ENCODE measurements at places on chromosomes 1 and 21.
A peak's percentile ranks its signal among the peaks of the same experiment; 100 is the strongest.

DNA sequence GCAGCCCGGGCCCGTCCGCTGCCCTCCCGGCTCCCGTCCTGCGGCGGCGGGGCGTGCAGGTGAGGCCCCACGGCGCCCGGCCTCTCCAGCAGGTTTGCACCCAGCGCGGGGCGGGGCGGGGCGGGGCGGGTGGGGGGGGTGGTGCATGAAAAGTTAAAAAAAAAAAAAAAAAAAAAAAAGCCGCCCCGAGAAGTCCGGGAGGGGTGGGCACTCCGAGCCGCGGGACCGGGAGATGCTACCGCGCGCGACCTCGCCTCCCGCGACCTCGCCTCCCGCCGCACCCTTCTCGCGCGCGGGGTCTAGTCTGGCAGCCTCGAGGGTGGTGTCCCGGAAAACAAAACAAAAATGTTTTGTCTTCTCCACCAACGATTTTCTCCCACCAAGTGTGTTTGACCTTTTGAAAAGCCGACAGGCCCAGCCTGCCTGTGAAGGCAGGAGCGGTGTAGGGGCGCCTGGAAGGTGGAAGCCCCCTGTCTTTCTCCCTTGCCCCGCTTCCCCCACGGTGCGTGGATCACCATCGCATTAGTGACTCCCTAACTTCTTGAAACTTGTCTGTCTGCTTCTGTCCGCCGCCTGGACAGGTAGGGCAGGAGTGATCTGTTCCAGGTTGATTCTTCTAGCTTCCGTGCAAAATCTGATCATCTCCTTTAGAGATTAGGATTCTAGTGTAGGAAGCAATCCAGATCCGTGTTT, 569 bp downstream of the RCAN3 start:
- DNase-seq: no peak

- DNase-seq: no peak
These were observed 81.5 kb upstream of the DPYD start for GRCh38 chr1:98002288-98002687.

DNA sequence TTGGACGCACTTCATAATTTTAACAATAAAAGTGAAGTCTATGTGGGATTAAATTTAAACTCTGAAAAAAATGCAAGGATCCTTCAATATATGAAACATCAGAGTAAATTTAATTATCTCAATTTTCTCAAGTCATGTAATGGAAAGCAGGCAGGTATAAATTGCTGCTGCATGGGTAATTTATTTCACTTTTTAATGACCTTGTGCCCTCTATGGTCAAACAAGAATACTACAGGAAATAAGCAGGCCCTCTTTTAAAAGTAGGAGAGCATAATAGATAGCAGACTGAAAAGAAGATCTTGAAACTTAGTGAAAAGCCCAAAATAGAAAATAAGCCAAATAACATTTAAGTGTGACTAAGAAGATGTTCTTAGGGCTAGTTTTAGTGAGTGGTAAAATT, 22.9 kb downstream of the BCAS2 start:
- peak; percentile 6 for DNase-seq

GRCh38 chr1:87185077-87185476, 143.6 kb upstream of the LMO4 start:
- DNase-seq: no peak

GRCh38 chr1:247064304-247064703, 14.3 kb downstream of the ZNF670 start:
- no peak for DNase-seq

DNA sequence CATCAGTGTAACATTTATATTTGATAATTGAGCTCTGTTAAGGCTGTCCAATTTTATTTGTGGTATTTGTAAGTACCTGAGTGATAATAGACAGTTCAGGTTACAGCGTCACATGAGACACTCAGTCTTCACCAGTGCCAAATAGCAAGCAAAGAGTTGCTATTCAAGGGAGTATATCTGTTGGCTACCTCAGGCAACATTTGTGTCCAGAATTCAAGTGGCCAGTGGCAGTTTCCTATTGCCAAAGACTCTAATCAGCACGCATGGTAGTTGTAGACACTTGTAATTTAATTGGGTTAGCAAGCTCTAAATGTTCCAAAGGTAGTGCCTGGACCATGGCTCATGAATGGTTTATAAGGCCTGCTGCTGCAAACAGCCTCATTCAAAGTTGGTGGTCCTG, 1524.3 kb upstream of the B3GALT2 start:
- DNase-seq: no peak

DNA sequence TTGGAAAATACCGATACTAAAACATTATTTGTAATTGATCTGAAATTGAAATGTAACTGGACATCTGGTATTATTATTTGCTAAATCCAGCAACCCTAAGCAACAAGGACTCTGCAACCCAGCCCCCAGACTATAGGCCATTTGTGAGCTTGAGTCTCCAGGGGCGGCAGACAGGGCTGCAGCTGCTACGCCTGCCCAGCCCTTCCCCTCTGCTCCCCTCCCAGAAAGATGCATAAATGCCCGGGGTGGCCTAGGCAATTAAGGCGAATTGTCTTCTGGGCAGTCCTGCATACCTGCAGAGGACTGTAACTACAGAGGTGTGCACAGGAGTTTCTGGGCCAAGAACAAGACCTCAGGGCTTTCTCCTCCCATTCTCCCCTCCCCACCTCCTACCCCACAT, 41.2 kb upstream of the LBR start:
- no peak for DNase-seq

DNA sequence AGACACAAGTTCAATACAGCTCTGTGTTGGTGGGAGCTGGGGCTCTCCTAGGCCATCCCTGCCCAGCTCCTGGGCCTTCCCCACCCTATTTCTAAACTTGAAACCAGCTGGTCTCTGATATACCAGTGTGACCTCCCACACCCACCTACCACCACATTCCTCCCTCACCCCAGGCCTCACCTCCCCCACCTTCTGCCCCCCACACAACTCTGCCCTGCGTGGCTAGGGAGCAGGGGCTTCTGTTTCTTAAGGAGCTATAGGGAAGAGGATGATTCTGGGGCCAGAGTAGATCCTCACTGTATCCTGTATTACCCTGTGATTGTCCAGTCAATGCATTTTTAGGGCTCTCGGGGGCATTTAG, 16.5 kb downstream of the NES start:
- DNase-seq: no peak

DNA sequence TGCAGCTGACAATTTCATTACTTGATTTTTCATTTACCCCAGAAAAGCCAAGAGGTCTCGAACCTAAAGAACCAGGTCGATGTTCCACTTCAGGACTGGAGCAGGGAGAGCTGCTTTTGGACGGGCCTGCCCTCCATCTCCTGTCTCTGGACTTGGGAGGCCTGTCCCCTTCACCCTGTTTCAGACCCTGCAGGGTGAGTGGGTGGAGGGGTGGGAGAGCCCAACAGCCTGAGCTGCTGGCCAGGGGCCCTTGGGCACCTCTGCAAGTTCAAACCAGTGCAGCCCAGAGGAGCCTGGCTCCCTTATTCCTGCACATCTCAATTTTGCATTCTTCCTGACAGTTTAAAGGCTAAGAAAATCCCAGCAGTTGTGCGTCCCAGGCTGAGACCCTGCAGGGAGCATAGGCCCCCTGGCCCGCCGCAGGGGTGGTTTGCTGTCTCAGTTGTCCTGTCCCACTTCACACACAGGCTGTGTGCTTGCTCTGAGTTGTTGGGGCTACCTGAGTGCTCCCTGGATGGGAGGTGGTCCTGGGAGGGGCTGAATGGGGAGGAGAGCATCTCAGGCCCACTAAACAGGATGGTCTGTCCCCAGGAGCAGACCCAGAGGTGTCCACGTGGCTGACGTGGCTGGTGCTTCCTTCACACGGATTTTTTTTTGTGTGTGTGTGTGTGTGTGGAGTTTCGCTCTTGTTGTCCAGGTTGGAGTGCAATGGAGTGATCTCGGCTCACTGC, 443.7 kb downstream of the PTPRU start:
- DNase-seq: no peak

- no peak for DNase-seq
These were observed 193.8 kb downstream of the KIF26B start for GRCh38 chr1:245348626-245349025.

DNA sequence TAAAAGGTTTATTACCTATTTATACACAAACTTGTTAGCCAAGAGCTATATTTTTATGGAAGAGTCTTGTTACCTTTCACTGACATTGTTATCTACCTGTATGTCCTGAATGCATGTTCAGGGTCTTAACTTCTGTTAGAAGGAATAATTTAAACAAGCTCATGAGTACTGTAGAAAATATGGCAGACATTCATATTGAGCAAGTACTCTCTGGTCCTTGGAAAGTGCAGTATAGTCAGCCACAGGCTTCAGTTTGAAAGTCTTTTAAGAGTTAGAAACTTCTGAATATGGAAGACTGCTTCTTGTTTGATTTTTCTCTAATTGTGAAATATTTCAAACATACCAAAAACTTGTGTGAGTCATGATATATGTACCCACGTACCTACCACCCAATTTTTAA, 16.6 kb downstream of the DIP2A start:
- DNase-seq: peak; percentile 7

DNA sequence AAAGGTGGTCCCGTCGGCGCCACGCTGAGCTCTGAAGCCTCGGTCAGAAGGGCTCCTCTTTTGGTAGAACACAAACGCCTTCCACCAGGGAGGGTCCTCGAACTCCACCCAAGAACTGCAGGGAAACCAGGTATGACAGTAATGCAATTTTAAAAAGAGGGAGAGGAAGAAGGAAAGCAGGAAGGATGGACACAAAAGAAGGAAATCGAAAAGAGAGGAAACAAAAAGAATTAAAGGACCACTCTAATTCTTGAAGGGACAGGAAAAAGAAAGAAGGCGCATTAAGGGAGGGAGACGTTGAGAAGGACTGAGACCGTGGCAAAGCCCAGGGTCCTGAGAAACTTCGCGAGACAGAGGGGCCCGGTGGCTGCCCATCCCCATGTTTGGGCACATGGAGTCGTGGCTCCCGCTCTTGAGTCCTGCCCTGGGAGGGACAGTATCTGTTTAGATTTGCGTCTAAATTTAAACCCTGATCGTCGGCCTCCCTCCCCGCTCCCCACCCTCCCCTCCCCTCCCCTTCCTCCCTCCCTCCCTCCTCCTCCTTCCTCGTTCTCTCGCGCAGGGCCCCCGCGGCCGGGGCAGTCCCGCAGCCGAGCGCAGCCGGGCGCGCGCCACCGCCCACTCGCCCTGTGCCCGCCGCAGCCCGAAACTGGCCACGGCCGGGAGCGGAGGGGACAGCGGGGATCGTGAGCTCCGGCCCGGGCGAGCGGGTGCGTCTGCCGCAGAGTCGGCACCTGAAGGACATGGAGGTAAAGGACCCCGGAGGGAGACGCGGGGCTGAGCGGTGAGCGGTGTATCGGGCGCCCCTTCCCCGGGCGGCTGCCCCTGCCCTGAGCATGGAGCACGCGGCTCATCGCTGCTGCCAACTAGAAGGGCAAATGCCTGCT, at the start of gene RCSD1:
Gene RCSD1, plus strand, starts transcription at position 552 of the 887 bp plus-strand sequence. Its CDS starts 192 bp downstream, at position 744.
- no peak for DNase-seq

DNA sequence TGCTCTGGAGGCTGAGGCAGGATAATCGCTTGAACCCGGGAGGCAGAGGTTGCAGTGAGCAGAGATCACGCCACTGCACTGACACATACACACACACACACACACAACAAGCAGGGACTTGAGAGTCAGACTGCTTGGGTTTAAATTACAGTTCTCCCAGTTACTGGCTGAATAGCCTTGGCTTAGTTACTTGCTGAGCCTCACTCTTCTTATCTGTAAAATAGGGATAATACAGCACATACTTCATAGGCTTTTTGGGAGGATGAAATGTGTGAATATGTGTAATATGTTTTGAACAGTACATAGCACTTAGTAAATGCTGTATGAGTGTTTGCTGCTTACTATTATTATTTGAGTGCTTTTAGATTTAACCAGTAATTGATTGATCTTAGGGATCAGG, 23.8 kb downstream of the CDC42 start:
- DNase-seq: no peak

- DNase-seq: no peak
These were observed 218.2 kb downstream of the BRINP3 start for GRCh38 chr1:190259424-190259823.

Data from AG10803 (cell line).